Cerebellar nuclear complex (tissue), 1 donor: ENCODE measurements at places on chromosomes 6 and 20.

DNA sequence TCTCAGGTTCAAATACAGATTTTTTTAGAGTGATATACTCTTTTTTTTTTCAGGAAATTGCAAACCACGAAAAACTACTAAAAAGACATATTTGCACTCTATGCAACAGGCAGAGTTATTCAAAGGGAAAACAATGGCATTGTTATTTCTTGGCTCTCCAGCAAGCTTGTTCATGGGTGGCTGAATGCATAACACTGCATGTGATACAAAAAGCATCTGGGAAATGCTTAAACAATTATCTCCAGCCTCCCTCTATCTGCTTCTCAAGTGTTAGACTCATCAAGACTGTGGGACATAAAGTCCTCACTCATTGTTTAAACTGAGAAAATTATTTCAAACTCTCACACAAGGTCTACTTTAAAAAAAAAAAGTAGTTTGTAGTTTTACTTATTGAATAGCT, 7.3 kb upstream of the COL12A1 start:
- DNase-seq, result no peak

GRCh38 chr20:671252-672030, 4.2 kb downstream of the SCRT2 start:
- no peak for DNase-seq

- DNase-seq, result no peak
Observed at GRCh38 chr6:44667668-44668390, 280.3 kb downstream of the CDC5L start.

- DNase-seq, result no peak
Observed at GRCh38 chr20:52974179-52974594, 2.0 kb downstream of the TSHZ2 start.

DNA sequence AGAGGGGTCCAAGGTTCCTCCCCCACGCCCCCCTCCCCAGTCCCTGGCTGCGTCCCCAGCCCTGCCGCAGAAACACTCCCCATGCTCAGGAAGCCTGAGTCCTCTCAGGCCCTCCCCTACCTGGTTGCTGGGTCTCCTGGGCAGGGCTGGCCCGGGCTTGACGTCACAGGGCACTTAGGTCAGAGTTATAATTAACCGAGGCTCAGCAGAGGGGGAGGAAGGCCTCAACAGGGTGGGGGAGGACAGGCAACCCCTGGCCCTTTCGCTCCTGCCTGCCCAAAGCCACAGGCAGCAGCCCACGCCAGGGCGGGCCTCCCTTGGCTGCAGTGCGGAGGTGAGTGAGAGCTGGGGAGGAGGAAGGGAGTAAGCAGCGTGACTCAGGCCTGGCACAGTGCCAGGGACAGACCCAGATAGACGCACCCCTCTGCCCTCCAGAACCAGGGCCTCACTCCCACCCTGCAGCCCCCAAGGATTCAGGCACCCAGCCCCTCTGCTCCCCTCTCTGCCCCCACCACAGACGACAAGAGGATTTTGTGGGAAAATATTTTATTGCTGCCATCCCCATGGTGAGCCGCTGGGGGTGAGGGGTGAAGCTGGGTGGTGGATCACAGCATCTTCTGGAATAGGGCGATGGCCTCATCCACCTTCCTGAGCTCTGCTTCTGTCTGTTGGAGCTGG, at the start of gene VWA7:
Gene VWA7 (minus strand): TSS at position 340 of the 678 bp plus-strand sequence. CDS start 549 bp downstream, outside the sequence.
- no peak for DNase-seq

DNA sequence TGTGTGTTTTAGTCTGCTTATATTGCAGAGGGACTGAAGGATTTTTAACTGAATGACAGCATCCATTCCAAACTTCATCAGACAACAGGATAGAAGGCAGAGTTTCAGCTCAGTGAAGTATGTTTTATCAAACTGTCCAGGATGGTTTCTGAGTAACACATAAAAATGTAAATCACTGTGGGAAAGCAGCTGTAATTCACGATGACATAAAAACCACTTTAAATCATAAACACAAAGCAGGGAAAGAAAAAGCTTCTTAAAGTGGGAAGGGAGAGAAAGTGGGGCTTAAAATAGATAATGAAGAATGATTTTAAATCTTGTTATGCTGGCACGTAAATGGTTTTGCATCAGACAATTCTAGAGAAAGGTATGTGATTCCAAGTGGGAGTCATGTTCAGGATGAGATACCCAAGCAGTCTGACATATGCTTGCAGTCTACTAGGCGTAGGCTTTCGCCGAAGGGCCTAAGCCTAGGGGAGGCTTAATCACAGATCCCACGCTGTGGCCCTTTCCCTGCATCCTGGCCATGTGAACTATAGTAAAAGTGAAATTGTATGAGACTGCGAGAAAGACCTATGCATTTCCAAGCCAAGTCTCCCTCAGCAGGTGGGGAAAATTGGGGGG, 610.6 kb downstream of the PRKN start:
- no peak for DNase-seq

GRCh38 chr6:56536536-56536935, 106.2 kb downstream of the DST start:
- DNase-seq, result no peak

GRCh38 chr6:25542984-25543910, 108.8 kb upstream of the SCGN start:
- no peak for DNase-seq

- DNase-seq, result no peak
Observed at GRCh38 chr20:58339741-58340140, 30.2 kb downstream of the RAB22A start.

DNA sequence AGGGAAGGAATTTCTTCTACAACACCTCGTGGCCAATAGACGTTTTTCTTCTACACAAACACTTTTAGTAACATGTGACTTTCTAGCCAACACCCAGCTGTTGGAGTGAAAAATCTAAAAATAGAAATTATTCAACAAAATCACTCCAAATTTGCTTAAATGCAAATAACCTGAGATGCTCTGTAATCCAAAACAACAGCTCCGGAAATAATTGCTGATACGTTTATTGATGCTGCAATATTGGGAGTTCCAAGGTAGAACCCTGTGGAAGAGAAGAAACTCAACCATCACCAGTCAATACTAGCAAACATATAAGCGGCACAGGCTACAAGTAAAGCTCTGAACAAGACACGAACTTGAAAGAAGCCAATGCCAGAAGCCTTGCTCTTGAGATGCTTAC, 230.6 kb downstream of the ALDH8A1 start:
- no peak for DNase-seq

- DNase-seq, result no peak
Observed at GRCh38 chr6:3355358-3356055, 96.8 kb downstream of the PSMG4 start.

DNA sequence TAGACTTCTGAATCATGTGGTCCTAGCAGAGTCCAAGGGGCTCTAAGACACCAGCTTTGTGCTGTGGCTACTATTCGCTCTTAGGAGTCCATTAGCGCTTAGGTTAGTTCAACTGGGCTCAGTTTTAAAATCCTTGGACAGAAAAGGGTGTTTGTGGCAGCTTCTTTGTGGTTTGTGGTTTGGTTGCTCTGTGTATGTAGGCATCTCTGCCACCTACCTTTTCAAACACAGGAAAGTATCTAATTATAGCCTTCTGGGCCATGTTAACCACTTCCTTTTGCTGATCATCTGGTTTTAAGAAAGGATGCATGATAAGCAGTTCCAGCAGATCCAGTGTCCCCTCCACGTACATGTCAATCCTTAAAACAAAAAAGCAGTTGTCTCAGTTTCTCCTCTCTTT, 10.8 kb downstream of the GSTA4 start:
- no peak for DNase-seq

- no peak for DNase-seq
Observed at GRCh38 chr6:142726616-142727015, 218.4 kb downstream of the HIVEP2 start.

DNA sequence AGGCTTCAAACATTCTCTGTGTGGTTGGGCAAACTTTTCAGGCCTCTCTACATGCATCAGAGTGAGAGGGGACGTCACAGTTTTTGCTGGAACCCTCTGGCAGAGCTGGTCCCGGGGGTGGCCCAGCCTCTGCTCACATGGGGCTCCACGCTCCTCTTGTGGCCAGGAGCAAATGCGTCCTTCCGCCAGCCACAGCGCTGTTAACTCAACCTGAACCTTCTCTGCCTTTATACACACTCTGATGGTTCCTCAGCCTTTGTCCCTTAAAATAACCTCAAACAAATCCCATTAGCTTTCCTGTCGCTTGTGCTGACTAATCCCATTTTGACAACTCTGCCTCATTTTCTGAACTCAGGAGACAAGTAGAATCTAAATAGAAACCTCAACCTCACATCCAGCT, 39.4 kb upstream of the TGM6 start:
- no peak for DNase-seq

- no peak for DNase-seq
Observed at GRCh38 chr6:106513808-106514582, 115.3 kb downstream of the RTN4IP1 start.

- no peak for DNase-seq
Observed at GRCh38 chr6:29990931-29991330, 48.6 kb downstream of the HLA-A start.

GRCh38 chr6:159083146-159083545, 38.4 kb upstream of the TAGAP start:
- DNase-seq, result no peak

DNA sequence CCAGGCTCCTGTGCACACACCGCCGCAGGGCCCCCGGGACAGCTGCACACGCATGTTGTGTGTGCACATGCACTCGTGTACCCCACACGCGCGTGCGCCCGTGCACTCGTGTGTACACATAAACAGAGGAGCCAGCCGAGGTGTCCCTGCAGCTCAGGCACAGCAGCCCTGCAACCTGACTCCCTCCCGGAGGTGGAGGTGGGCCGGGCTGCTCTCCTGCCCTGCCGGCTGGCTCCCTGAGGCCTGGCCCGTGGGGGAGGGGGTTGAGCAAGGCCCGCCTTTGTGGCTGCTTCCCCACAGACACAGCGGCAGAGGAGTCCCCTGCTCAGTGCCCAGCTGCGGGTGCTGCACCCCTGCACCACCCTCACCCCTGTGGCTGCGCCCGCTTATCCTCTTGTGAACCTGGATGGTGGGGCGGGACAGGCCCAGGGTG, 624 bp downstream of the RBBP8NL start:
- no peak for DNase-seq

GRCh38 chr6:18148304-18149025, 6.4 kb downstream of the TPMT start:
- no peak for DNase-seq

GRCh38 chr6:7269816-7270215, 43.2 kb downstream of the SSR1 start:
- DNase-seq, result no peak

DNA sequence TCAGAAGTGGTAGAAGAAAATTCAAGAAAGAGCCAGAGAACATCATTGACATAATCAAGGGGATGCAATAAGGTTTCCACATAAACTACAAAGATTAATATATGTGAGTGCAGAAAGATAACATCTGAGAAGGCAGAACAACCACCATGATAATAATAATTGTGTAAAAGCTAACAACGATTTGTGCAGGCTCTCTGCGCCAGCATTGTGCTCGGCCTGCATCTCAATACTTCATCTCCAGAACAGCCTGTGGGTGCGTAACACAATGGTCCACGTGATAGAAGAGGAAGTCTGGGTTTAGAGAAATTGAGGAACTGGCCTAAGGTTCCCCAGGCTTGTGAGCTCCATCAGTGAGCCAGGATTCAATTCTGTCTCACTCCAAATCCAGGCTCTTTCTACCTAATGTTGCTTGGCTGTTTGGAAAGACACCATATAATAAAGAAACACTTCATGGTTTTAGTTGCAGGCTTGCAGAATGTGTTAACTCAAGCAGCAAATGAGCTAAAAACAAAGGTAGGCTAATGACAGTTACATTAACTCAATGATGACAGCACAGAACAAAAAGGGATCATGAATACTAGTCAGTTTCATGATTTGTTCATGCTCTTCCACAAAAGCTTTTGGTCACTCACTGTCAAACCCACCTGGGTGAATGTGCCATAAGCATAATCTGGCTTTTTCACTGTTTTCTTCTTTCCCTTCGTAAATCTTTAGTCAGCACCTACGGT, 71.2 kb downstream of the LY86 start:
- no peak for DNase-seq

DNA sequence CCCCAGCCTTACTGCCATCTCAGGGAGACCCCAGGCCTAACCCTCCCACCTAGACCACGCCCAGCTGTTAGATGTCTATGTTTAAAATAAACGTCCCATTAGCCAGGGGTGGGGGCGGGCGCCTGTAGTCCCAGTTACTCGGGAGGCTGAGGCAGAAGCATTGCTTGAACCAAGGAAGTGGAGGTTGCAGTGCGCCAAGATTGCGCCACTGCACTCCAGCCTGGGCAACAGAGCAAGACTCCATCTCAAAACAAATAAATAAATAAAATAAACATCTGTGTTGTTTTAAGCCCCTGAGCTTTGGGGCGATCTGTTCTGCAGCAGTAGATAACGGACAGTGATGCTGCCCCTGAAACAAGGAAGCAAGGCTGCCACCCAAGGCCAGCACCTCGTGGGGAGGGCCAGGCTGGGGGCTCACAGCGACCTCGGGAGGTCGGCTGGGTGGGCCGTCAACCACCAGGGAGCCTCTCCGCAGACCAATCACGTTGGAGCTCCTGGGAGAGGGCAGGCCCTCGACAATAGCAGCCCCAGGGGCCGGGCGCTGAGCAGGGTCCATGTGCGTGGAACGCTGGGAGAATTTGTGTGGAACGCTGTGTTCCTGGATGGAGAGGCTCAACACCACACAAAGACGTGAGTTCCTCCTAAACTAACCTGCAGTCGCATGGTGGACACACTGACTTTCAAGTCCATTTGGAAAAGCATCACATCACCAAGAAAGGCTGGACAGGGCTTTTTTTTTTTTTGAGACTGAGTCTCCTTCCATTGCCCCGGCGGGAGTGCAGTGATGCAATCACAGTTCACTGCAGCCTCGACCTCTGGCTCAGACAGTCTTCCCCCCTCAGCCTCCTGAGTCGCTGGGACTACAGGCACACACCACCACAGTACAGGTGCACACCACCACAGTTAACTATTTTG, 1.0 kb upstream of the HELZ2 start:
- no peak for DNase-seq
